ENCODE measurements at places on chromosomes 12 and 14.

DNA sequence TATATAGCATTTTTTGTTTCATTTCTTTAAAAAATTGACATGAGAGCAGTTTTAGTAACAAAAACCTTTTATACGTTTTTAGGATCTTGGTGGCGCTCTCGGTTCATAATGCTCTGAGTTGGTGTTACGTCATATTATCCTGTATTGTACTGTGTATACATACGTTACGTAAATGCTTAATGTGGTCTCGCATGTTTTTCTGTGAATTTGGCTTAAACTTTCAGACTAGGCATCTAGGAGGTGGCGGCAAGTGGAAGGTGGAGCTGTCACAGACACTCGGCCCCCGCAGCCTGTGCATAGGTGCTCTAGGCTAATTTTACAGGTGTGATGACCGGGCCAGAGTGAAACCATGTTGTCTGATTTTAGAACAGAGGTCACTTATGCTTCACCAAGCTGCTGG, 60.0 kb downstream of the PPP2R5C start:
- DNase-seq = peak; percentile 25

DNA sequence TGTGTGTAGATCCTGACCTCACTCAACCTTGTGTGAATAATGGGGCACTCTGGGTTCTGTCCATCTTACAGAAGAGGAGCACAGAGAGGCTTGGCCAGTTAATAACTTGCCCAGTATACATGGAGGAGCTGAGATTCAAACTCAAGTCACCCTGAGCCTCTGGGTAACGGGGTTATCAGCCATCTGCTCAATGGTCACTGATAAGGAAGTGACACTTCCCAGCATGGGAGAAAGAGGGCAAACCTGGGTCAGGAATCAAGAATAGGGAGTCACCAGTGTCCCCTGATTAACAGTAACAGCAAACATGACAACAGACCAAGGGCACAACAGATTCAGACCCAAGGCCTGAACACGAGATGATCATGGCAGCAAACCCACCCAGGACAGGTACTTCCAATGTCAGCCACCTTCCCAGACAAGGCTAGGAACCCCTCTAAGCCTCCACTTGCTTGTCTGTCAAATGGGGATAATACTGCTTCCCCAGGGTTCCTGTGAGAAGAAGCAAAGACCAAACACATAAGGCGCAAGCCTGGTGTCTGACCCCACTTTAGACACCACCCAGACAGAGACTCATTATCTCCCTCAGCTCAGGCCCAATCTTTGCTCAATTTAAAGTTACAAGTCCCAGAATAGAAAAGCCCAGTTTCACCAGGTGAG, 3.6 kb downstream of the CCDC85C start:
- no peak for DNase-seq

GRCh38 chr14:69339426-69339825, 58.7 kb downstream of the ERH start:
- no peak for DNase-seq

GRCh38 chr14:75230140-75230792, 48.4 kb upstream of the FOS start:
- peak; percentile 26 for DNase-seq

GRCh38 chr14:28001002-28001401, 765.6 kb upstream of the FOXG1 start:
- DNase-seq = no peak

DNA sequence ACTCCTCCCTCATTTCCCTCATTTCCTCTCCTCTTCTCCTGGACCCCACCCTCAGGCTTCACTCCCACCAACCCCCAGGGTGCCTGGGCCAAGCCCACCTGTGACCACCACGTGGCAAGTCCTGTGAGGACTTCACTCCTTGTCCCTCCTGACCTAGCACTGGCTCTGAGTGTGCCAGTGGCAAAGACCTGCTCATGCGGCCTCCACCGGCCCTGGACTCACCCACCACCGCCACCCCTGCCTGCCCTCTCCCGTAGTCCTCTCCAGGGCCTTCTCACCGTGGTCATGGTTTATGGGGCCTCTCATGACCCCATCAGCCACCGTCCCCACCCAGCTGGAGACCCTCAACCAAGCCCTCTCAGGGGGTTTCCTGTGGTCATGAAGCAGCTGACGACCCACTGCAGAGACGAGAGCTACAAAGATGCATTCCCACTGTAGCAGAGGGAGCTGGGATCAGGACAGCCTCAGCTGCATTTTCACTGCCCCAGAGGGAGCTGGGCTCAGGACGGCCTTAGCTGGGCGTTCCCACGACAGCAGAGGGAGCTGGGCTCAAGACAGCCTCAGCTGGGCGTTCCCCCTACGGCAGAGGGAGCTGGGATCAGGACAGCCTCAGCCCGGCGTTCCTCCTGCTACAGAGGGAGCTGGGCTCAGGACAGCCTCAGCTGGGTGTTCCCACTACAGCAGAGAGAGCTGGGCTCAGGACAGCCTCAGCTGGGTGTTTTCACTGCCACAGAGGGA, 3.2 kb upstream of the C14orf180 start:
- no peak for DNase-seq

- DNase-seq = peak; percentile 12
Observed at GRCh38 chr14:23605931-23606585, 27.5 kb upstream of the JPH4 start.

- no peak for DNase-seq
Observed at GRCh38 chr14:105100910-105101309, 35.7 kb upstream of the GPR132 start.

GRCh38 chr14:104513641-104514046, 65.9 kb upstream of the C14orf180 start:
- DNase-seq = no peak

- no peak for DNase-seq
Observed at GRCh38 chr14:61813096-61813606, 50.9 kb downstream of the SNAPC1 start.

DNA sequence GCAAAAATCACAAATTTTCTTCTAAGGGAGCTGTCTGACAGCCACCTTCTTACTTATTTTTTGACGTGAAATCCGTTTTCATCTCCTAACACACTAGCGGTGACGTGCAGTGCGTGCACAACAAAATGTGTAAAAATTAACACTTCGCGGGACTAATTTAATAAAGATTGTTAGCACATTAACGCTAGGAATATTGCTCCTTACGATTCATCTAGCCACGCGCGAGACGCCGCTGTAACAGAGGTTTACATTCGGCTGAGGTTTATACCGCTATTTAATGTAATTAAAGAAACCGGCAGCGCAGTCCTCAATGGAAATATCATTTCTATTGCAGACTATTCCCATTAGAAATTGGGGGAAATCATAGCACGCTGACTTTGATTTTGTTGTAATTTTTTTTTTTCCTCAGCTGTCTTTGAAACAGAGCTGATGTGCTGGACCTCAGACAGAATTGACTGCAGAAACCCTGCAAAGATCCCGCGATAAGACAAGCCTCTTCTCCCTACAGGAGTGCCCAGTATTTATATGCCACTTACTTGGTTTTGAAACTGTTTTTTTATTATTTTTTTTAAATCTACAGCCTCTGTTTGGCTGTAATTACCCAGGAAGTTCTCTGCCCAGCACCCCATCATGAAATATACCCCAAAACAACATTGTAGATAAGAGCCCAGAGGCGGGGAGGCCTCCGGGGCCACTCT, 31.2 kb downstream of the BCL11B start:
- no peak for DNase-seq
